ENCODE measurements at places on chromosomes 2 and 18. TPM values are rescaled to one million over a fixed set of nuclear protein-coding genes. Genes with fewer than 3 reads are reported as not detected.
A peak's percentile ranks its signal among the peaks of the same experiment; 100 is the strongest.

DNA sequence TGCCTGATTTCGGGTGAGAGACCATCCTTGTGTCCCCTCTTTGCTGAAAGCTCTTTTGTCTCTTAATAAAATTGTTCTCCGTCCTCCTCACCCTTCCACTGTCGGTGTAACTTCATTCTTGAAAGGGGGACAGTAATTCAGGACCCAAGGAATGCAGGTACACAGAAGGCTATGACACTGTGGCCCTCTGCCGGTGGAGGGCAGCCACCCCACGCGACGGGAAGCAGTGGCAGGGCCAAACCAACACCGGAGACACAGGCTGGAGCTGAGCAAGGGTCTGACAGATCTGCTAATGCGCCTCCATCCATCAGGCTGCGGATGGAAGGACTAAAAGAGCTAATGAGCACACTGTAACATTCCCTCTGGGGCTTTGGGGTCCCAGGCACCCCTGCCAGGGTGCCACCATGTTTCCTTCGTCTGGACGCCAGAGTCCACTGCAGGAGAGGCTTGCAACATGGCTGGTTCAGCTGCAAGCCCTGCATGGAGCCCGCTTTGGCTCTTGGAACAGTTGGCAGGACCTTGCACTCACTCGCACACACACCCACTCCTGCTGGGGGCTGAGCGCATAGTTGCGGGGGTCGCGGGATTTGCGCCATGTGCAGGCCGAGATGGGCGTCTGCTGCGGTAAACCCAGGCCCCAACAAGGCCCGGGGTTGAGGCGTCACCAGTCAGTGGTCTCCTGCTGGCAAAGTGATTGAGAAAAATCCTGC, 544.1 kb upstream of the CDH7 start:
- DNase-seq = no peak

DNA sequence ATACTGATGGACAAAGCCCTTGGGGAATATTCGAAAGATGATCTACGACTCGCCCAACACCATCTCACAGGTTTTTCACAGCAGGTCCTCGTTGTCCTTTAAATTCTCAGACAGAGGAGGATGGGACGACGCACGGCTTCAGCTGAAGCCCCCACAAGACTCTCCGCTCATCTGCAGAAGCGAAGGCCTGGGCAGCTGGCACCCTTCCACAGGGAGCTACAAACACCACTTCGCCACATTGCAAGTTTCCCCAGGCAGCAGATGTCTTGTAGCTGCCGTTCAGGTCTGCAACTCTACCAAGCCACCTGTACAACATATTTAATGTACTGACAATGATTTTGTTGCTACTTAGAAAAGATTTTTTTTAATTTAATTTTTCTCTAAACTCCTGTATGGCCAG, 642.9 kb downstream of the ZEB2 start:
- DNase-seq = no peak

RFX8 gene
- 1.9 TPM for total RNA-seq

- DNase-seq = peak; percentile 75
Observed at GRCh38 chr18:74942319-74942910, 266.5 kb downstream of the PTGR3 start.

TDRD15 gene
- not detected for total RNA-seq

DNA sequence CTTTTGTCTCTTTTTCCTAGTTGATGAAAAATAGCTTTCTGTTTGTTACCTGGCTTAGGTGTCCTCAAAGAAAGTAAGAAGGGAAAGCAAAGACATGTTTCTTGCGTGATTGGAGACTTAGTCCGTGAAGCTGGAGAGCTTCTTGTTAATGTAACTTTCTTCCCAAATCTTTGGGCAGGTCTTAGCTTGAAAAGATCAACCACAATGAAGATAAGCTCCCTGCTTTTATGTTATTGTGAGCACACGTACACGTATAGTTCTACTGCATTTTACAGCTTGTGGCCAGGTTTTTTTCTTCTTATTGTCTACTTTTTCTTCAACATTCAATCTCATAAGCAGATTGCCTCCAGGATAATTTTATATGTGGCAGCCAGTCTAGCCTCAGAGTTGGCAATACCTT, 99.8 kb downstream of the DIS3L2 start:
- DNase-seq = no peak

SERPINB7 gene
- 100 TPM for total RNA-seq

GRCh38 chr2:224982910-224983711, 59.2 kb downstream of the DOCK10 start:
- peak; percentile 85 for DNase-seq

DNA sequence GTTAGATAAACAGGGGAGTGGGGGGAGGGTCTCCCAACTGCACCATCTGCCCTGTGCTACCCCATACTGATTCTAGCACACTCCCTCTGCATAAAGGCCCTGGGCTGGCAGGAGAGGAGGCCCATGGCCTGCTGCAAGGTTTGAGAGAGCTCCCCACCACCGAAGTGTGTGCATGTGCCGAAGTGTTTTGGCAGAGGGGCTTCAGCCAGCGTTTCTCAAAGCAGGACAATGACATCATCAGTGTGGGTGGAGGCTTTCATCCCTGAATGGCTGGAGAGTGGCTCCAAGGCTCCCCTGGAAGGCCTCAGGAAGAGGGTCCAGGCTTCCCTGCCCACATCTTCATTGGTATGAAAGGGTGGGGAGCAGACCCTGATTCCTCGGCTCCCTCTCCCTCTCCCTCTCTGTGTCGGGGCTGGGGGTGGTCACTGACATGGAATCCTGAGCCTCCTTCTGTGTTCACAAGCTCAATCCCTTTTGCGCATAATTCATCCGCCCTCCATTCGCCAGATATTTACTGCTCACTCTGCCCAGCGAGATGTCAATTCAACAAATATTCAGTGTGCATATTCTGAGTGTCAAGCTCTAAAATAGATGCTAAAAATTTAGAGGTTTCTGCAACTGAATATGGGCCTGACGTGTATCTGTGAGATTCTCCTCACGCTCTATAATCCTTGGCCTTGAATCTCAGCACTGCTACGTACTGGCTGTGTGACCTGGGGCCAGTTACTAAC, 122.1 kb downstream of the CELF4 start:
- DNase-seq = no peak

ESCO1 gene
- 11.4 TPM for total RNA-seq

- no peak for DNase-seq
Observed at GRCh38 chr18:65754121-65754520, 3.3 kb downstream of the CDH7 start.

DNA sequence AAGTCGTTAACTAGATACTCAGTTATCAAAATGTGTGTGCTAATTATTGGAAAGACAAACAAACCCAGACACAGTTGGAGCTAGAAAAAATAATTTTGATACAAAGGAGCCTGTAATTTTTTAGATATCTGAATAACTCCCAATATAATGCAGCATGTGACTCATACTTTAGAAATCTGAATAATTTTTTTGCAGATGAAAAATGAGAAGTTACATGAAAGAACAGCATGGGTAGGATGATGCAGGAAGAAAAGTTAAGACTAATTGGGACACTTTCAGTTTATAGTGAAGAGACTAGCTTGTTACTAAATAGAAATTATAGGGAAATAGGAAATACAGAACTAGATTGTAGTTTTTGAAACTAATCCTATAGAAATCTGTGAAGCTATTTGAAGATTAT, 945.8 kb downstream of the CBLN2 start:
- no peak for DNase-seq
